Forelimb muscle (tissue), 1 donor: ENCODE measurements at places on chromosomes 11 and 22. TPM values are rescaled to one million over a fixed set of nuclear protein-coding genes. Genes with fewer than 3 reads are reported as not detected.

GGTLC2 gene
- polyA plus RNA-seq: not detected

TMEM45B gene
- polyA plus RNA-seq: 0.48 TPM

CCDC116 gene
- polyA plus RNA-seq: 0.51 TPM

SPI1 gene
- 6.7 TPM for polyA plus RNA-seq

ZPR1 gene
- polyA plus RNA-seq: 40.5 TPM

DCHS1 gene
- 35.8 TPM for polyA plus RNA-seq

C11orf87 gene
- polyA plus RNA-seq: 0.06 TPM

CLTCL1 gene
- polyA plus RNA-seq: 29.9 TPM

HBG1 gene
- polyA plus RNA-seq: 9.4 TPM

P2RX3 gene
- polyA plus RNA-seq: 5.4 TPM

TAF1D gene
- polyA plus RNA-seq: 110 TPM

FAM83F gene
- polyA plus RNA-seq: 0.09 TPM

DNA sequence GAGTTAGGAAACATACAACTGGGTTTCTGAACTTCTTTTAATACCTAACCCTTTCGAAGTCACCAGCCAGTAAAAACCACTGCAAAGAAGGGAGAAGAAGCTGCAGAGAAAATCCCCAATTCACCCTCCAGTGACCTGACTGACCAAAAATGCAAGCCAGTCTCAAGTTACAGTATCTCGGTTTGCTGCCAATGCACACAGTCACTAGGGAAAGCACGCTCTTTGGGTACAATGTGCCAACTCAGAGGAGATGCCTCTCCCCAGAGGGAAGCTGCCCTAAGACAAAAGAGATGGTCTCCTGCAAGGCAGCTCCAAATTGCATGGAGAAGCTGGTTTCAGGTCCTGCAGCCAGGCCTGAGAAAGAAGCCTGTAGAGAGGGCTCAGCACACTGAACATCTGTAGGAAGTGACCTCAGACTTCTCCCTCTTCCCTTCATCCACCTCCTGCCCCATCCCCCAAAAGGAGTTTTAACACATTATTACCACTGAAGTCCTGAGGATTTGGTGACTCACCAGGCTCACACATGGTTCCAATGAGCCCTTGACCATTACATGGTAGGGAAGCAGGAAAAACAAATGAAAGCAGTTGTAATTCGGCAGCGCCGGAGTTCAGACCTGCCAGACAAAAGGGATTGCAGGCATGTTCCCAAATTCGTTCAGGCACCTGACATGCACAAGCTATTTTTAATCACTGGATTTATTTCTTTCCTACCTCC lies 90.1 kb downstream of the ETS1 start:
- peak; percentile 88 for DNase-seq

DNA sequence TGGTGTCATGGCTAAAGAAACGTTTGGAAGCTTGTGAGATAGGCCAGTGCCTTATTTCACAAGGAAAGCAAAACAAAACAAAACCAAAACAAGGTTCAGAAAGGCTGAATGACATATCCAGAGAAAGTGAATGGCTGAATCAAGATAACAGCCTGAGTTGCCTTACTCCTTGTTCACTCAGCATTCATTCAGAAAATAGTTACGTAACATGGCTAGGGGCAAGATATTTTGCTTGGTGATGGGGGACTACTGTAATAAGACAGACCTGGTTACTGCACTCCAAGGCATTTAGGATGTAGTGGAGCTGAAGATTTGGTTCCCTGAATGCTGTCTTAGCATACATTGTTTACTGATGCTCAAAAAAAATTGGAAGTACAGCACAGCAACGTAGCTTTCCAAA lies 47.7 kb downstream of the C11orf91 start:
- no peak for DNase-seq

- no peak for DNase-seq
Observed at GRCh38 chr11:69010964-69011623, 2.0 kb downstream of the MRGPRF start.

- DNase-seq: no peak
Observed at GRCh38 chr11:40280159-40281051, 1179.0 kb downstream of the LRRC4C start.

DNA sequence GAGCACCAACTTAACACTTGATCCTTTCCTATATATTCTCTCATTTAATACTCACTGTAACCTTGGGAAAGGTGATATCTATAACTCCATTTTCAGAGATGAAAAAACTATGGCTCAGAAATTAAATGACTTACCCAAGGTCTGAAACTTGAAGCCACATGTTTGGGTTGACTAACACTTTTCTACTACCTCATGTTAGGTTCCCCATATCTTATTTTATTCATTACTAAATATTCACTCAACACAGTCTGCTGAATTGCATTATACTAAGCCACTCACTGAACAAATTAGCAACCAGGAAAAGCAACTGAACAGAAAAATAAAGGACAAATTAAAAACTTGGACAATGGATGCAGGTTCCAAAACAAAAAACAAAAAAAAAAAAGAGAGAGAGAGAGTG lies 59.9 kb downstream of the FAM168A start:
- DNase-seq: no peak

GRCh38 chr11:68041617-68042218 lies 2.9 kb downstream of the TCIRG1 start:
- DNase-seq: no peak

DNA sequence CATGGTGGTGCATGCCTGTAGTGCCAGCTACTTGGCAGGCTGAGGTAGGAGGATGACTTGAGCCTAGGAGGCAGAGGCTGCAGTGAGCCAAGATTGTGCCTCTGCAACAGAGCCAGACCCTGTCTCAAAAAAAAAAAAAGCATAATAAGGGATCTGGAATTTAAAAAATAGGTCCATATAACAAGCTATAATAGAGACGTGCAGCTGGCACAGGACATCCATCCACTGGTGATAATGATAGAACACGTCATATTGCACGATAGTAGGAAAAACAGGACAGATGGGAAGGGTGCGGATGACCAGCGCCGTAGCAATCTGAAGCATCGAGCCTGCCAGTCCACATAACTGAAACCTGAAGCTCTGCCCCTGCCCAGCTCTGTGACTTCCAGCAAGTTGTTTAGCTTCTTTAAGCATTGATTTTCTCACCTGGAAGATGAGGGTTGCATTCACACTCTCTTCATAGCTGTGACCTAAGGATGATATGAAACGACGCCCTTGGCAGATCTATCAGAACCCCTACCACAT lies 60.3 kb upstream of the PRODH start:
- DNase-seq: no peak

DNA sequence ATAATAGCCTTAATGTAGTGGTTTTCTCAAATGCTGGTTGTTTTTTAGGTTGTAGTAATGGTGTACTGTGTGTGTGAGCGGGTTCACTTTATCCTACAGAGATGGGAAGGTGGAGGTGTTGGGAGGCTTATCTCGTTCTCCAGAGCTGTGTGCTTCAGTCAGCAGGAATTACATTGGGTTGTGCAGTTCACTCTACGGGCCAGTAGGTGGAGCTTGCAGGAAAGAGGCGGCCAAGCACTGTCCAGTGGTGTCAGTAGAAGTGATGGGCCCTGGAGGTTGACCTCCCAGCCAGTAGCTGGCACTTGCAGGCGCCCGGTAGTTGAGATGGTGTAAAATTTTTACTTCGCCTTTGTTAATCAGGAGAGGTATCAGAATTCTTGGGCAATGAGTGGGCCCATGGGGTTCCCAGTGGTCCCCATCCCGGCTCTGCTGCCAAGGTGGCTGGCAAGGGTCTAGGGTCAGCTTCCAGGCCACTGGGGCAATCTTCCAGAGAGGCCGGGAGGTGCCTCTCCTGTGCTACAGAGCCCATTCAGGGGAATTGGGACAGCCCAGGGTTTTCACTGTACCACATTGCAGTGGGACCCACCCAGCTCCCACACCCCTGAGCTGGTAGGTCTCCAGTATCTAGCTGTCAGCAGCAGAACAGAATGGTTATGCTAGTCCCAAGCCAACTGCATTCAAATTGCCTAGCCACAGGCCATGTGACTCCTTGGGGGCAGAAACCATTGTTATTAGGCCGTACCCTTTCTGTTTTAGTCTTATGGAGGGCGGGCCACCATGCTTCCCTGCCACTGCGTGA lies 43.9 kb downstream of the BIRC2 start:
- DNase-seq: peak; percentile 8

DNA sequence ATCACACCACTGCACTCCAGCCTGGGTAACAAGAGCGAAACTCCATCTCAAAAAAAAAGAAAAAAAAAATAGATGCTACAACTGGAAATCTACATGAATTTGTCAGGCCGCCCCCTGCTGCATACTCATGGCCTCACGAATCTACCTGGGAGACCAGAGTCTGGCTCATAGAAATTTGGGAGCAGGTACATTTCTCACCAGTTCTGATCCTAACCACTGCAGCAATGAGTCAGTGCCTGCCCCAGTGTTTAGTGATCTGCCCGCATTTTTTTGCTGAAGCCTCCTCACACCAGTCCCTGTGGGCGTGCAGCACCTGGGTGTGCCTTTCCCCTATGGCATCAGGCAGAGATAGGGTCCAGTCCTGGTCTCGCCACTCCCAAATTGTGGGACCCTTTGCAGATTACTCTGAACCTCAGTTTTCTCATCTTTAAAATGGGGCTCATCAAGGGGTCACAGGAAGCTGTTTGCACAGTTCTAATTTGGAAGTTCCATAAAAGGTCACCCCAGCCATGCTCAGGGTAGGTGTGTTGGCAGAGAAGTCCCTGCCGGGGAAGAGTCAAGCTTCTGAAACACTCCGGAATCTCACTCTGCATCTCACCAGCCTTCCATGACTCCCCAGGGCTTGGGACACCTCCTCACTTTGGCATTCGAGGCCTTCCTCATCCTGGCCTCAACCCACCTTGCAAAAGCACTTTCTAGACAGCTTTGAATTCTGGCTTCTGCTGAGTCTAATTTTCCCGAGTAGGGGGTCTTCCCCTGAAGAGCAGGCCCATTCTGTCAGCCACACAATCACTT lies 39.3 kb upstream of the LINC01488 start:
- no peak for DNase-seq

GRCh38 chr11:112366777-112367176 lies 106.1 kb upstream of the PLET1 start:
- DNase-seq: no peak

GRCh38 chr11:28366549-28367346 lies 258.6 kb downstream of the METTL15 start:
- DNase-seq: no peak

DNA sequence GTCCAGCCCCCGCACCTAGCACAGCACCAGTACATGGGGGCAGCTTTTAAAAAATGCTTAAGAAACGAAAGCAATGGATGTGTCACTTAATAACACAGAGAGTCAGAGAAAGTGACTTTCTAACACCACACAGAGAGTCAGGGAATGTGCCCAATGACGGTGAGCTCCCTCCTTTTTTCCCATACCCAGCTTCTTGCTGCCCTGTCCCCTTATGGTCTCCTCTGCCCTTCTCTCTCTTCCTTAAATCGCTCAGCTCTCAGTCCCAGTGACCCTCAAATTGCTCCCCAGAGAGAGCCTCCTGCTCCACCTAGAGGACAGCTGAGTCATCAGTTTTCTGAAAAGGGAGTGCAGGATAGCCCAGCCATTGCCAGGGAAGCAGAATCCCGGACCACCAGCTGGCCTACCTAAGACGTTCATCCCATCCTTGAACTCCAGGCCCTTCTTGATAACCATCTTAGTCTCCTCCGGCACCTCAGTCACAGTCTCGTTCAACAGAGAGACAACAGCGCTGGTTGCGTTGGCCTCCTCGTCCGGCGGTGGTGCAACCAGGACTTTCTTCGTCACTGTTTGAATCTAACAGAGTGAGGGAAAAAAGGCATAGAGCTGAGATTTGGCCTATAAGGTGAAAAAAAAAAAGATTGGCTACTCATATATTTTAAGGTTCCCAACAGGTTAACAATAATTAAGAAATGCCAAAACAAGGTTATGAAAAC lies 113.5 kb downstream of the SLC1A2 start:
- DNase-seq: no peak
